Hematopoietic multipotent progenitor cell treated with erythropoietin and hydrocortisone succinate and interleukin-3 and kit ligand, for 17 days (in vitro differentiated cells): ENCODE measurements at places on chromosomes 7 and 10.

DNA sequence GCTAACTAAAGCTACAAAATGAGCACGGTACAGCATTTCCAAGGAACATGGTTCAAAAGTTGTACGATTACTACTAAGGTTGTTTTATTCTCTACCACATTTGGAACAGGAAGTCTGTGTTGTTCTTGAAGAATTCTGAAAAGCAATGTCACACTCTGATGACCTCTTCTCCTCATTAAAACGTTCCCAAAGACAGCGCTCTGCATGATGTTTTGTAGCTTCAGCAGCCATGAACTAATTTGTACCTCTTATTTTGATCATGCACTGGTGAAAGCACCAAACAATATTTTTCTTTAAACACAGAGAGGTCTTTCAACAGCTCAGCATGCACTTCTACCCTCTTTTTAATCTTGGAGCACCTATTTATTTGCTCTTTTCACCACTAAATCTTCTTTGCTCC lies 75.0 kb upstream of the TES start:
- no peak for DNase-seq

DNA sequence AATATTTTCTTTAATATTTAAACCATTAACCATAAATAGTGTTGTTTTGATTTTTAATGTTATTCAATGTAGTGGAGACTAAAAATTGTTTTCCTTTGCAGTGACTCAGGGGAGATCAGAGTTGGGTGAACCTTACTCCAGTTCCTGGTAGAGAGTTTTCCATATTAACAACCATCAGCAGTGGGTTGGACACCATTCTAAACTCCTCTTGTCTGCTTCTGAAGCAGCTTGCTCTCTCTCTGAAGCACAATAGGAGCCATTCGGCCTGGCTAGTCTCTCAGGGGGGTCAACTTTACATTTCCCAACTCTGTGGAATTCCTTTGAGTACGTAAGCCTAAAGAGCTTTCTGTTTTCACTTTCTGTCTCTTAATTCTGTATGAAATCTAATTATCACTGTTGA lies 9.4 kb upstream of the NRG3 start:
- DNase-seq = no peak

DNA sequence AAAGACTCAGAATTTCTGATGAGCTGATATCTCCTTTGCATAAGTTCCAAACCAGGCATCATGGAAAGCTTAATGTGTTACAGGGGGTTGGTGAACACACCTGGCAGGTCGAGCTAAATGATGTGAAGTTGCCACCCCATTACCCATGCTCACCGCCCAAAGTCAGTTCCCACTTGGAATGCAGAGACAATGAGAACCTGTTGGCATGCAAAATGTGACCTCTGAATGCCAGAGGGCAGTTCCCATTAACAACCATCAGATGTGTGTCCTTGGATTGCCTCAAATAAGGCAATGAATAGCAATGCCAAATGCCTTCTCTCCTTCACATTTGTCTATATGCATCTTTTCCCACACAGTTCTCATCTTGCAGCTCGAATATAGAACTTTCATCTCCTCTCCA lies 190.7 kb downstream of the CDCA7L start:
- no peak for DNase-seq

DNA sequence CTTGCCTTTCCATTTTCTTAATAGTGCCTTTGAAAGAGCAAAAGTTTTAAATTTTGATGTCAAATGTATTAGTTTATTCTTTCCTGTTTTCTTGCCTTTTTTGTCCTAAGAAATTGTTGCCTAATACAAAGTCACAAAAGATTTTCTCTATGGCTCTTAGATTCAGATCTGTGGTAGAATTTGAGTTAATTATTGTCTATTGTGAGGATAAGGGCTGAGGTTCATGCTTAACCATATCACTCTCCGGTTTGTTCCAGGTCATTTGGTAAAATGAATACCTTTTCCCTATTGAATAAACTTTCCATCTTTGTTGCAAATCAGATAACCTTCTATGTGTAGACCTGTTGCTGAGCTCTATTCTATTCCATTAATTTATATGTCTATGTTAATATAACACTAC lies 96.0 kb downstream of the NOD1 start:
- DNase-seq = no peak

GRCh38 chr7:12028508-12028907 lies 182.6 kb upstream of the TMEM106B start:
- no peak for DNase-seq

GRCh38 chr7:17626235-17626634 lies 314.1 kb downstream of the SNX13 start:
- no peak for DNase-seq

- no peak for DNase-seq
Measured at GRCh38 chr10:43395571-43396060, 13.4 kb downstream of the HNRNPF start.

- no peak for DNase-seq
Measured at GRCh38 chr10:32790483-32790882, 167.5 kb downstream of the ITGB1 start.

- DNase-seq = no peak
Measured at GRCh38 chr10:60444494-60445064, 54.9 kb upstream of the ANK3 start.

GRCh38 chr10:102945962-102946361 lies 27.9 kb downstream of the CNNM2 start:
- DNase-seq = no peak

DNA sequence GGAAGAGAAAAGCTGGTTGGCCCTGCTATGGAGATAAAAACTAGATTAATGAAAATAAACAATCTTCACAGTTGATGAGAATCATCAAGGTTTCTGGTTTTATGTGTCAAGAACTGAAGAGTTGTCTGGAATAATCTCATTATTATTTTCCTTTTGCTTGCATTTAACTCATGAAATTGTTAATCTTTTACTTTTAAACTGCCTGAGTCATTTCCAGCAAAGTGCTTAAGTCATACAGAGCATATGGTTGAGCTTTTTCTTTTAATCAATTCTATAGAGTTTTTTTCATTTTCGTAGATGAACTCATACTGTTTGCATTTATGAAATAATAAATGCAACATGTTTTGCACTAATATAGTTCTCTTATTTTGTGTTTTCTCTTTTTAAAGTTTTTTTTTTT lies 747.9 kb downstream of the NXPH1 start:
- DNase-seq = no peak
